Nephron progenitor cell (in vitro differentiated cells): ENCODE measurements at places on chromosomes 1 and 21.

DNA sequence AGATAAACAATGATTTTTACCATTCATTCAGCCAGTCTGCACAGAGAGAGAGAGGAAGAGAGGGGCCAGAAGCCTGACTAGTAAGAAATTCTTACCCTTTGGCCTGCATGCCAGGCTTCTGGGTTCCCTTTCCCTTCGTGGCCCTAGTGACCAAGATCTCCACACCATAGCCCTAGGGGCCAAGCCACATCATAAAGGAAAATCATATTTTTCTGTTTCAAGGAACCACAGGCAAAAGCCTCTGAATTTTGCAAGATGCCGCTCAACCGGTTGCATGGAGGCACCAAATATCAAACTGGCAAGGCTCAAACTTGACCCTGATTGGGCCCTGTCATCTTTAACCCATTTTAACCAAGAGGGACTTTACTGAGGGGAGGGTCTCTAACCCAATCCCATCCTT, 103.1 kb upstream of the SOX13 start:
- H3K36me3 ChIP-seq = peaks cover 8% of the 10 kb centered on the region
- H3K4me3 ChIP-seq = no peak overlapping the region
- no peaks in the 10 kb centered on the region for H3K4me1 ChIP-seq
- no peaks in the 10 kb centered on the region for H3K27me3 ChIP-seq
- H3K27ac ChIP-seq = no peak overlapping the region

- no peak overlapping the region for H3K27ac ChIP-seq
- no peak overlapping the region for H3K4me3 ChIP-seq
- H3K27me3 ChIP-seq = no peaks in the 10 kb centered on the region
- H3K36me3 ChIP-seq = no peaks in the 10 kb centered on the region
These were observed 84.6 kb upstream of the NEK7 start for GRCh38 chr1:198072177-198072576.

DNA sequence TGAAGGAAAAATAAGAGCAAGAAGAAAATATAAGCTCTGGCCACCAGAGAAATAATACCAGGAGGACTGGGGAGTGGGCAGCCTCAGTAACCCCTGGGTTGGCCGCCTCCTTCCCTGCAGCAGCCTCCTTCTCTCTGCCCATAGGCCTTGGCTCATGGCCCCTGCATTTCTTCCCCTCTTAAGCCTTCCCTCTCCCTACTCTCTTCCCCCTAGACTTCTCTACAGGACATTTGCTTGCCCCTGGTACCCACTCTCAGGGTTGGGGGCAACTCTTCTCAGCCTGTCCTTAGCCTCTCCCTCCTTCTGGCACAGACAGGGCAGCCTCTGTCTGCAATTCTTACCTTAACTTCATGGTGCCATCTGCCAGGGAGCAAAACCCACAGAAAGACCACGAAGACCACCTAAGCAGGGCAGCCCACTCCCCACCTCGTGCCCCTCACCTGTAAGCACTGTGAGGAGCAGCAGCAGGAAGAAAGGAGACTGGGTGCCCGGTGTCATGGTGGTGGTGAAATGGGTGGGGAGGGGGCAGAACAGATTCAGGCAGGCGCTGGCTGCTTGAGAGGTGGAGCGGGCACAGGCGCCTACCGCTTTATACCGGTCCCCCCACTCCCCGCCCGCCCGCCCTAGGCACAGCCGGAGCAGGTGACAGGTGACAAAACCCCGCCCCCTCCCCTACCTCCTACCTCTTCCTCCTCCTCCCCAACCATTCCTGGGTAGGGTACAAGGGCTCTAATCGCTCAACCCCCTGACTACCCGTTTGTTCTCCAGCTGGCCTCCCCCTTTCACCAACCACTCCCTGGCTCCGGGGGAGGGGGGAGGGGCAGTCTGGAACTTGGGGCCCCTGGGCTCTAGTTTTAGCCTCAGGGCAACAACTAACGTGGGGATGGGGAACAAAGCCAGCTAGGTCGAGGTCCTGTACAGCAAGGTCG, 15.1 kb downstream of the THBS3 start:
- H3K36me3 ChIP-seq = peaks cover 11% of the 10 kb centered on the region
- H3K27ac ChIP-seq = no peak overlapping the region
- DNase-seq = no peak
- peaks cover 3% of the 10 kb centered on the region for H3K27me3 ChIP-seq
- peak overlapping the region; percentile 90 for H3K4me3 ChIP-seq
- H3K4me1 ChIP-seq = peaks cover 50% of the 10 kb centered on the region

DNA sequence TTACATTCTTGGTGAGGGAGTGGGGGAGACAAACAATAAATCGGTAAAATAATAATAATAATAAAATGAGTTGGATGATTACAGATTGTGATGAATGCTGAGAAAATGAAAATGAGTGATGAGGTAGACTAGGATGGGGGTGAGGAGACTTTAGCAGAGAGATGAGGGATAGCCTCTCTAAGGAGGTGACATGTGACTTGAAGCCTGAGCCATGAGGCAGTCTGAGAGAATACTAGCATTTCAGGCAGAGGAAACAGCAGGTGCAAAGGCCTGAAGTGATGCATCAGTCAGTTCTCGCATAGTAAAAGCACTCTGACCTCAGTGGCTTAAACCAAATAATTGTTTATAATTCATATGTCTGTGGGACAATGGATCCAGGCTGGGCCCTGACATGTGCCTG, 181.2 kb downstream of the AGBL4 start:
- no peaks in the 10 kb centered on the region for H3K36me3 ChIP-seq
- H3K27ac ChIP-seq = no peak overlapping the region
- DNase-seq = no peak
- H3K27me3 ChIP-seq = no peaks in the 10 kb centered on the region
- H3K4me1 ChIP-seq = no peaks in the 10 kb centered on the region

GRCh38 chr1:154759196-154759595, 110.9 kb downstream of the KCNN3 start:
- H3K4me1 ChIP-seq = no peaks in the 10 kb centered on the region
- H3K36me3 ChIP-seq = no peaks in the 10 kb centered on the region
- H3K27me3 ChIP-seq = peaks cover 93% of the 10 kb centered on the region
- no peak overlapping the region for H3K4me3 ChIP-seq
- no peak for DNase-seq

GRCh38 chr1:206037581-206037980, 13.9 kb upstream of the CTSE start:
- H3K4me1 ChIP-seq = peaks cover 40% of the 10 kb centered on the region
- H3K36me3 ChIP-seq = no peaks in the 10 kb centered on the region
- peaks cover 44% of the 10 kb centered on the region for H3K27me3 ChIP-seq
- DNase-seq = no peak
- no peak overlapping the region for H3K27ac ChIP-seq
